IPS DF 19.7 (cell line): ENCODE measurements at places on chromosomes 3 and 15.
A peak's percentile ranks its signal among the peaks of the same experiment; 100 is the strongest.

DNA sequence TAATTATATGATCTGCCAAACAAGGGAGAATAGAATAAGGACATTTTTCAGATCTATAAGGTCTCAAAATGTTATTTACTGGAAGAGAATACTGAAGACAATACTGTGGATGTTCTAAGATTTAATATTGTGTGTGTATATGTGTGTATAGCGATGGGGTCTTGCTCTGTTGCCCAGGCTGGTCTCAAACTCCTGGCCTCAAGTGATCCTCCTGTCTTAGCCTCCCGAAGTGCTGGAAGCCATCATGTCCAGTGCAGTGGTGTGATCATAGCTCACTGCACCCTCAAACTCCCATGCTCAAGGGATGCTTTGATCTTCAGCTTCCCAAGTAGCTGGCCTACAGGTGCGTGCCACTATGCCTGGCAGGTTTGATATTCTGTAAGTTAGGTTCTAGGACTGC lies 91.3 kb downstream of the NBEAL2 start:
- no peak for DNase-seq

GRCh38 chr3:14423197-14423743 lies 20.9 kb downstream of the SLC6A6 start:
- no peak for DNase-seq

DNA sequence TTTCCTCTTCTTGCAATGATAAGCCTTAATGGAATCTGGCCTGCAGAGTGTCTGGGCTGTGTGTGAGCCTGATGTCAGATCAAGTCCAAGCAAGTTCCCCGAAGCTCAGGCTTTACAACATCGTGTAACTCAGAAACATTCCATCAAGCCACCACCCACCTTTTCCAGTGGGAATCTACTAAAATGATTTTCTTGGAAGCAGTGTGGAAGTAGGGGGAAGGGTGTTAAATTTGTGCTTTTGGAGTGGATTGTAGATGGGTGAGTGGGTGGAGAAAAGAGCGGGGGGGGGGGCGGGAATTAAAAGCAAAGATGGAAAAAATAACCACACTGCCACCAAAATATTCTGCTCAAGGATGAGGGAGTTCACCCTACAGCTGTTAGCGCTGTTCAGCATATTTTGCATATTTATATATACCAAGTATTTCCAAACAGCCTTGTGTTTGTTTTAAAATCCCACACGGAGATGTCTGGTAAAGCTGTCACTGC lies 53.6 kb downstream of the VGLL3 start:
- DNase-seq, result peak; percentile 9

- DNase-seq, result no peak
Measured at GRCh38 chr3:131591394-131592014, 88.7 kb upstream of the MRPL3 start.

DNA sequence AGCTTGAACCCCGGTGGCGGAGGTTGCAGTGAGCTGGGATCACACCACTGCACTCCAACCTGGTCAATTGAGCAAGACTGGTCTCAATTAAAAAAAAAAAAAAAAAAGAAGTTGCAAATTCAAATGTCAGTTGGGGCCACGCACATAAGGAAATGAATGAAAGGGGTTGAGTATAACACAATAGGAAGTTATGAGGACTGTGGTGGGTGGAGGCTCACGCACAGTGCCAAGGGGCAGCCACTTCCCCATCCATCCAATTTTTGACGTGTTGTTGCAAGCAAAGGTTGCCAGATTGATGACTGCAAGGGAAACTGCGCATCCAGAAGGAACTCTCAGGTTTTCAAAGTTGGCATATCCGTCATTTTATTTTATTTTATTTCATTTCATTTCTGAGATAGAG lies 532.2 kb downstream of the NTRK3 start:
- no peak for DNase-seq

- no peak for DNase-seq
Measured at GRCh38 chr3:57949785-57950615, 58.2 kb upstream of the FLNB start.

DNA sequence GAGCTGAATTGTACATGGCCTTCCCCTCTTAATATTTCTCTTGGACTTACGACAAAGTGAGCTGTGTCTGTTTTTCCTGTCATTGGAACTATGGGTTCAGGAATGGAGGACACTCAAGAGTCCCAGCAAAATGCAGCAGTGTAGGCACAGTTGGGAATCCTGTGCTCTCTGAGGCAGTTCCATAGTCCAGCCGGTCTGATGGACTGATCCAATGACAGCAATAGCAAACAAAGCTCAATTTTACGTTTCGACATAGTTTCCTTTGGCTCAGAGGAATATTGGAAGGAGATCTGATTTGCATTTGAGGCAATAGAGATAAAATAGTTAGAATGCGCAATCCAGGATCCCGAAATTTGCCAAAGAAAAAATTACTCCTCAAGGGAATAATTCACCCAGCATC lies 276.9 kb upstream of the CNTN3 start:
- DNase-seq, result no peak

DNA sequence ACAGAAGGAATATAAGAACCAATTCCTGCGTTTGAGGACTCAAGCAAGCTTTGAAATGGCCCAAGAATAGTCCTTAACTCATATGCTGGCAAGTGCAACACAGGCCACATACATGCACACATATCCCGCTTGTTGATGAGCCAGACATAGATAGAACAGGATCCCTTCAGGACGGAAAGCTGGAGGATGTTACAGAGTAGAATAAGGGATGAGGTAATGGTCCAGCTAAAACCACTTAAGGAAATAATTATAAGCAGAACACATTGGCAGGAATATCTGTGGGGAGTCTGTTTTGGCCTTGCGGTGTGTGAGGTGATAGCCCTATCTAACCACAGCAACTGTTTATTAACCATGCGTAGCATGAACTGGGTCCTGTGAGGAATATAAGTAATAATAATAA lies 25.0 kb downstream of the SCG3 start:
- DNase-seq, result no peak

GRCh38 chr15:98843844-98844243 lies 163.7 kb downstream of the PGPEP1L start:
- no peak for DNase-seq

DNA sequence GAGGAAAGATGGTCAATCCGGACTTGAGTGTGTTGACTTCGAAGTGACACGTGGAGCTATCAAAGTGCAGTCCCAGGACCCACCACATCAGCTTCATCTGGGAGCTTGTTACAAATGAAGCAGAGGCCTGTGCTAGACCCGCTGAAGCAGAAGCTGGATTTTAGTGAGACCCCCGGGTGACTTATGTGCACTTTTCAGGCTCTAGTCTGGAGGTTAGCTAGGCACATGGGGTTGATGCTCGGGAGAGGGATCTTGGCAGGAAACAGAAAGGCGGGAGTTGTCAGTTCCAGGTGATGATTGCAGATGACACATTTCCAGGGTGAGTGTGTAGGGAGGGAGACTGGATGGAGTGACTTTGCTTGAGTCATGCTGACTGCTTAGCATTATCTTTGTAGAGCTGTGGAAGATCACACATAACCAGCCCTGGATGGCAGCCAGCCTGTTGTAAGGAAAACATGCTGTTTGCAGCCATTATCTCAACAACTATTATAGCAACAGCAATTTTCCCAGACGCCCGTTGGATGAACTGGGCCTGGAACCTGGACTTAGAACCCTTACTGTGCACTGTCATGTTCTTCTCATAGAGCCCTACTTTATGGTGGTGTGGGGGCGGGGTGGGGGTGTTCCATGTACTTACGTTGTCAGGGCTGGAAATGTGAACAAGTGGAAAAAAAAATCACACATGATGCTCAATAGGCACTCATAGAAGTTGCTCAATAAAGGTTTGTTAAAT lies 122.4 kb downstream of the THSD4 start:
- DNase-seq, result no peak

DNA sequence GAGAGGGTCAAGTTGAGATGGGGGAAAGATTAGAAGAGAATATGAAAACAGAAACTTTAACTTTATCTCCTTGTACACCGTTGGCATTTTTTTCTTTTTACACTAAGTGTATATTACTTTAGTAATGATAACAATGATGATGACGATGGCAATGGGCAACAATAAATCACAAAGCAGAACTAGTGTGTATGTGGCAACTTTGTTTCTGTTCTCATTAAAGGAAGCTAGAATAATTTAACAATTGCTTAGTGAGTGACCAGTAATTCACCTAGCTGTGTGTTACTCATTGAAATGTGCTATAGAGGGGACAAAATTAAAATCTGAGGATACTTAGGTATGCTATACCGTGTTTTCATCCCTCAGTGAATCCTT lies 318.5 kb upstream of the TBL1XR1 start:
- DNase-seq, result no peak

DNA sequence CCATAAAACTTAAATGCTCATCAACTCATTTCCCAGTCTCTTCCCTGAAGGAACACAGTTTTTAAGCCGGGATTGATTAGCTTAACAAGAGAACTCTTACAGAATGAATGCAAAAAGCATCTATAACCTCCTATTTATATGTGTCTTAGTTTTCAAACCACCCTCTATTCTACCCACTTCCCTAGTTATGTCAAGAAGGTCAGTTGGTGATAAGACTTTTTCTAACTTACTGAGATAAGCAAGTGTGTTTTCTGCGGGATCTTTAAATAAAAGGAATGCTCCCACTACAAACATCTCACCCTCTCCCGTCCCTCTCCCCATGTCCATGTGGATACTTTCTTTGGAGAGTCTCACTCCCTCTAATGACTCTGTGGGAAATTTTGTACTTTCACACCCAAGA lies 218.5 kb downstream of the SV2B start:
- DNase-seq, result no peak

DNA sequence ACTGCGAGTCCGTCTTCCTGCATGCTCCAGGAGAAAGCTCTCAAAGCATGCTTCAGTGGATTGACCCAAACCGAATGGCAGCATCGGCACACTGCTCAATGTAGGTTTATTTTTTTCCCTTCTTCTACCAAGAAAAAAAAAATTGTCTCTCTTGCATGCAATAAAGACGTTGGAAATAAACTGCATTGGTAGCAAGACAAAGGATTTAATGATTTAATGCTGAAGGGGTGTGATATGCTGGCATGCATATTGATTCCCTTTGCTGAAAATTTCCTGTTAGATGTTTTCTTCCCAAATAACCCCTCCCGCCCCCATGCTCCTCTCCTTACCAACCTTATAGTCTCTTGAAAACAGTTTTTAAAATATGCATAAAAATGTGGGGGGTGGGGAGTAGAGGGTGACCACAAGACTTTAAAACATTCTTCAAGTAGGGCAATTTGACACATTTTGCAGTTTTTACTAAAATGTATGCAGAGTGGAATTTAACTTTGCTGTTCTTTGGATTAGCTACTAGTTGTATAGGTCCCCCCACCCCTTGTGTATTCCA lies 799 bp downstream of the RARB start:
- no peak for DNase-seq

- DNase-seq, result no peak
Measured at GRCh38 chr3:25452192-25452591, 24.1 kb downstream of the RARB start.

DNA sequence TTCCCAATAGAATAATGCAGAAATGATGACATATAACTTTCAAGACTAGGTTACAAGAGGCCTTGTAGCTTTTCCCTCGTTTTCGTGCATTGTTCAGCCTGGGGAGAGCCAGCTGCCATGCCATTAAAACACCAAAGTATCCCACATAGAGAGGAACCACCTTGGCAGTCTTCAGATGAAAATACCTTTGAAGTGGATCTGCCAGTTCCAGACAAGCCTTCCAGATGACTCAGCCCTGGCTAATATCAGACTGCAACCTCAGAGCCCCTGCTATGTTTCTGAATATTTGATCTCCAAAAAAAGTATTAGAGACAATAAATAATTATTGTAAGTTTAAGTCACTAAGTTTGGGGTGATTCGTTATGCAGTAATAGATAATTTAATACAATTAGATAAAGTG lies 294.3 kb upstream of the GBE1 start:
- DNase-seq, result no peak

GRCh38 chr15:86855307-86856291 lies 775.9 kb downstream of the AGBL1 start:
- DNase-seq, result no peak

GRCh38 chr15:61762676-61763075 lies 297.6 kb downstream of the VPS13C start:
- DNase-seq, result no peak

DNA sequence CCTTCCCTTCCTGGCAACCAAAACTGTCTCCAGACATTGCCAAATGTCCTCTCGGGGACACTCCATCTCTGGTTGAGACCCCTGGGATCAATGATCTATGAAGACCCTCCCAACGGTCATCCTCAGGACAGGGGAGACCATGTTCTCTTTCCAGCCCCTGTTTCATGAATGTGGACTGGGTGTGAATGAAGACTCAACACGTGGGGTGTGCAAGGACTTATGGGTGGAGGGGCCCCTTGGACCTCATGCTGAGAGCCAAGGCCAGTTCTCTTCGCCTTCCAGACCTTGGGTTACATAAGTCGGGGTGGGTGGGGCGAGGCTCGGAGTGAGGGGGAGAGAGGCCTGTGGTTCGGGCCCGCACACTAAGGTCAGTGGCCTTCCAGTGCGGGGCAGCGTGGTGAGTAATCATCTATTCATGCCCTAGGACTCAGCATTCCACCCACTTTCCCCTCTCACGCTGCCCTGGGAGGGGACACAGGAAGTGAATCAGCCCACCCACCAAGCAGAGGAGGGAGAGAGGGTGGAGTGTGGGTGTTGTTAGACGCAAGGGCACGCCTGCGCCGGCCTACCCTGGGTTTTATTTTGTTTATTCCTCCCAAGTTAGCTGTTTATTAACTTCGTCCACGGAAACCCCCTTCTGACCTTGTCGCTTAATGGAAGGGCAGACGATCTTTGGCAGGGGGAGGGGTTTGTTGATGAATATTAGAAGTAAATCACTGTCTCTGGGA lies 6.7 kb downstream of the PAQR5 start:
- no peak for DNase-seq

- DNase-seq, result no peak
Measured at GRCh38 chr3:129056451-129057173, 4.0 kb upstream of the GP9 start.

DNA sequence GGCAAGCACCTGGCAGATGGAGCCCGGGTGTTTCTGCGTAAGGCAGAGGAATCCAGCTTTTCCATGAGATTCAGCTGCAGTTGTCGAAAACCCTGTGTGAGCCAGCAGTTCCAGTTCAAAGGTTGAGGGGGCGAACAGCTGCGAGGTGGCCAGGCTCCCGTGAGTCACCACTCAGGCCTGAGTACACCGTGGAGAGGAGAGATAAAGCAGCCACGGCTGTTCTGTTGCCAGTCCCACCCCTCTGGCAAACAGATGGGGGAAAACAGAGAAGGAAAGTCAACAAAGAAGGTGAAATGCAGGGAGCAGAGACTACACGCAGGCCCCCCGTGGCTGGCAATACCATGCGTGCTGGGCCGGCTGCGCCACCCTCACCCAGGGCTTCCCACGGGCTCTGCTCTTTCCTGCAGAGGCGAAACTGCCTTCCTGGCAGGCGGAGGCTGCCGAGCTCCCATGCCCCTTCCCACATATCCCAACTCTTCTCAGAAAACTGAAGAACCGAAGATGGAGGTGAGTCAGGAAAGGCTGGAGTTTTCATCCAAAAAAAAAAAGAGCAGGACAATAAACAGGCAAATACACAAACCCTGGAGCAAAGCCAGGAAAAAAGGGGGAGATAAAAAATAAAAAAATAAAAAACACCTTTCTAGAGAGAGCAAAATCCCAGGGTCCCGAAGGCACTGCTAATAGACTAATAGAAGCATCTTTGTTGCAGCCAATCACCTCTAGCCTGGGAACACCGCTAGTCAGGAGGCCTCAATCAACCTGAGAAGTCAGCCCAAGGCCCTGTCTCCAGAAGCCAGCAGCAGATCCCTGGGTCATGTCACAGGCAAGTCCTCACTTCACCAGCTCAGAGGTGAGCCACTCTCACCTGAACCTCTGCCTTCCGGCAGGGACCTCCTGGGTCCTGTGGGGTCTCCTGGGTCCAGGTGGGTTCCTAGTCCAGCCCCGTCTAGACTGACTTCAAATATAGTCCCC lies 37.7 kb downstream of the FAM174B start:
- DNase-seq, result no peak
